ENCODE measurements at places on chromosomes 2 and 18.
A peak's percentile ranks its signal among the peaks of the same experiment; 100 is the strongest.

GRCh38 chr2:177291701-177292100 is 27.2 kb upstream of the NFE2L2 start:
- DNase-seq = no peak

- no peak for DNase-seq
Measured at GRCh38 chr2:118835746-118836410, 11.6 kb downstream of the EN1 start.

DNA sequence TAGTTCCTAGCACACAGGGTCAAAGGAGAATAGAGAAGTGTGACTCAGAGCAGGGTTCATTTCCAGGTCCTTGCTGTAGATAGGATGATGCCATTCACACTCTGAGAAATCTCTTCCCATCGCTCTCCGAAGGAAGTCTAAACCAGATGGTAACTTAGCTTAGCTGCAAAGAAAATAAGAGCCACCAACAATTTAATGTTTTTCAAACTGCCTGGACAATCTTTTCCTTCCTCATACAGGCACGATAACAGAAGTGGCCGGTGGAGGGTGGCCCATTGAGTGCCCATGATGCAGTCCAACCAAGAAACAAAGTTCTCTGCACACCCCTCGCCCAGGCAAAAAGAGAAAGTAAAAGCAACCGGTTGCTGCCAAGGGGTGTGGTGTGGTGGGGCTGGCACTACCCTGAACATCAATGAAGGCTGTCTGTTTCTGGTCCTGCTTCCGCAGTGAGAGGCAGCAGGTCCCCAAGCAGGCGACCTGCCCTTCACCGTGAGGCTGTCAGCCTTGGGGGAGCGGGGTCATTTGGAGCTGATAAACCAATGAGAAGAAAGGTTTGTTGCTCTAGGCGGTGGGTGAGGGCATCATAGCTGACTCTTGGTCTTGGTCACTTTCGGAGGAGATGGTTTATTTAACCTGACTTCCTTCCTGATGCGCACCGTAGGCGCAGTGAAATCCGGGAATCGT is 105.6 kb upstream of the CD302 start:
- peak; percentile 86 for DNase-seq

DNA sequence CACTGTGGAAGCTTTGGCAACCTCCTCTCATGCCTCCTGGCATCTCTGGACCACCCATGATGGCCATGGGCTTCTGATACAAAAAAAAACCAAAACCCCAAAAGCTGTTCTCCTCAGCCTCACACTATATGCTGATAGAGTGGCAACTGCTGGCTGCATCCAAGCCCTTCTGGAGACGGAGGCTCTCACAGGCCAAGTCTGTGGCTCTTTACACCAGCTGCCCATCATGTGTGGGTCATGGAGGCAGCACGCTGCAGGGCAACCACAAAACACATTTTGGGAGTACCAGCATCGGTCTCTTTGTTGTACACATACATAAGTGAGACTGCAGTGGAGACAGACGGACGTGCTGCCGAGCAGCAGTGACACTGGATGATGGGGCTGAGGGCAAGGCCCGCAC is 45.3 kb downstream of the SP110 start:
- peak; percentile 50 for DNase-seq

DNA sequence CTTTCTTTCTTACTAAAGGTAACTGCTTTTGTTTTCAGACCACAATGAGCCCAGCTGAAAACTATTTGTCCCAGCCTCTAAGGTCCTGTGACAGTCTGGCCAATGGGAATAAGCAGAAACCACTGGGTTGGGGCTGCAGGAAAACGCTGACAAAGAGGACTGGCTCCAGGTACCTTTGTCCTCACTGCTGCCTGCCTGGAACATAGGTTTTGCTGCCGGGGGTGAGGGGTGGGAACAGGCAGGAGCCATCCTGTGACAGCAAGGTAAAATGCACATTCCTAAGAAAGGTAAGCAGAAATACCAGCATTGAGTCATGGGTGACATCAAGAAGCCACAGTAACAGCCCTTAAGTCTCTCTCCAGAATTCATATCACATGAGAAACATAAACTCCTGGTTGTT is 21.6 kb downstream of the PTPN2 start:
- no peak for DNase-seq

DNA sequence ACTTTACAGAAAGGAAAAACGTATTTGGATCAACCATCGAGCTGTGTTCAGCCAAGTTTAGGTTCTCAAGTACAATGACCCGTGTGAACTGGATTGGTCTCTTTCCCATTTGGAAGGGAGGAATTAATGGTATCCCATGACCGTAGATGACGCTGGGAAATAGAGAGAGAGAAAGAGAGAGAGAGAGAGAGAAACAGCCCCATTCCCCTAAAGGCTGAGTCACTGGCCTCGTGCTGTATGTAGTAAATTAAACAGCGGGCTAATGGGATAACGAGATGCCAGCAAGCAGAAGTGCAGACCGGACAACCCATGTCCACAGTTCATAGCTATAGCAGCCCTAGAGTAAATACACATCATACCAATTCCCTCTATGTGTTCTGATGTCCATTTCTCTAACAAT is 99.6 kb downstream of the BCL11A start:
- no peak for DNase-seq

DNA sequence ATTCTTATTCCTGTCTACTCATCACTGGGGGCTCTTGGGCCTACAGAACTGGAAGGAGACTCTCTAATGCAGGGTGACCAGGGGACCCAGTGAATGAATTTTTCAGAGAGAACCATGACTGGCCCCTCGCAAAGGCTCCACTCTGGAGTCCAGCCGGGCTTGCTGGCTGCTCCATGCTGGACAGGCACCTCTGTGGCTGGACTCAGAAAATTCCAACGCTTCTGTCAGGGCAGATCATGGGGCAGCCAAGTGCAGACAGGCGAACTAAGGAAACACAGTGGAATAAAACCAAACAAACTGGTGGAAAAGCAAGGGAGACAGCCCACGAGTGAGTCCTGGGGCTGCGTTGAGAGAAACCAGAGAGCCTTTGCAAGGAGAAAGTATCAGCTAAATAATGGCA is 57.2 kb downstream of the ACAA2 start:
- no peak for DNase-seq

DNA sequence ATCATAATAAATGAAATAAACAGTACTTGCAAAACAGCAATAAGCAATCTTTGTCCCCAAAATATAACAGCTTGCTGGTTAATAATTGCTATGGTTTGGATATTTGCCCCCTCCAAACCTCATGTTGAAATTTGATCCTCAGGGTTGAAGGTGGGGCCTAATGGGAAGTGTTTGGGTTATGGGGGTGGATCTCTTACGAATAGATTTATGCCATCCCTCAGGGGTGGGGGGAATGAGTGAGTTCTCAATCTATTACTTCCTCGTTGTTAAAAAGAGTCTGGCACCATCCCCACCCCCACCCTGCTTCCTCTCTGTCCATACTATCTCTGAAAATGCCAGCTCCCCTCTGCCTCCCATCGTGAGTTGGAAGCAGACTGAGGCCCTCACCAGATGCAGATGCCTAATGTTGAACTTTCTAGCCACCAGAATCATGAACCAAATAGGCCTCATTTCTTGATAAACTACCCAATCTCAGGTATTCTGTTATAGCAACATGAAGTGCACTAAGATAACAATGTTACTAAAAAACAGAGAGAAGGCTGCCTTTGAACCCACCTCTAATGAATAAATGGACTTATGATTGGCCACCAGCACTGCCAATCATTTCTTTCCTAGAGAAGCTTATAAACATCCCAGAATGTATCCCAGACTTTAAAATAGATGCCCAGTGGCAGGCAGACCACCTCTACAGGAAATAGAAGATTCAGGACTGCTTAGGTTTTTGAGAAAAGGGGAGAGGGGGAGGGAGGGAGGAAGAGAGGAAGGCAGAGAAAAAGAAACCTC is 90.1 kb downstream of the ALPK2 start:
- DNase-seq = no peak

DNA sequence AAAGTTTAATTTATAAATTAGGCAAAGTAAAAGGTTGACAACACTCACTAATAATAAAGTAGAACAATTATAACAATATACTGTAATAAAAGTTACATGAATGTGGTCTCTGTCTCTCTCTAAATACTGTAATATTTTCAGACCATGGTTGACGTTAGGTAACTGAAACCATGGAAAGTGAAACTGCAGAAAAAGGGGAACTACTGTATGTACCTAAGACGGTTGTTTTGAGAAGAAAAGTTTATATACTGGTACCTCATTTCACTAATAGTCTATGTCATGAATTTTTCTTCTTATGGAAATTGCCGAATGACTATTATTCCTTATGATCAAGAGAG is 166.7 kb upstream of the ZNF521 start:
- DNase-seq = no peak

- DNase-seq = no peak
Measured at GRCh38 chr2:37119157-37119556, 34.8 kb downstream of the GPATCH11 start.

DNA sequence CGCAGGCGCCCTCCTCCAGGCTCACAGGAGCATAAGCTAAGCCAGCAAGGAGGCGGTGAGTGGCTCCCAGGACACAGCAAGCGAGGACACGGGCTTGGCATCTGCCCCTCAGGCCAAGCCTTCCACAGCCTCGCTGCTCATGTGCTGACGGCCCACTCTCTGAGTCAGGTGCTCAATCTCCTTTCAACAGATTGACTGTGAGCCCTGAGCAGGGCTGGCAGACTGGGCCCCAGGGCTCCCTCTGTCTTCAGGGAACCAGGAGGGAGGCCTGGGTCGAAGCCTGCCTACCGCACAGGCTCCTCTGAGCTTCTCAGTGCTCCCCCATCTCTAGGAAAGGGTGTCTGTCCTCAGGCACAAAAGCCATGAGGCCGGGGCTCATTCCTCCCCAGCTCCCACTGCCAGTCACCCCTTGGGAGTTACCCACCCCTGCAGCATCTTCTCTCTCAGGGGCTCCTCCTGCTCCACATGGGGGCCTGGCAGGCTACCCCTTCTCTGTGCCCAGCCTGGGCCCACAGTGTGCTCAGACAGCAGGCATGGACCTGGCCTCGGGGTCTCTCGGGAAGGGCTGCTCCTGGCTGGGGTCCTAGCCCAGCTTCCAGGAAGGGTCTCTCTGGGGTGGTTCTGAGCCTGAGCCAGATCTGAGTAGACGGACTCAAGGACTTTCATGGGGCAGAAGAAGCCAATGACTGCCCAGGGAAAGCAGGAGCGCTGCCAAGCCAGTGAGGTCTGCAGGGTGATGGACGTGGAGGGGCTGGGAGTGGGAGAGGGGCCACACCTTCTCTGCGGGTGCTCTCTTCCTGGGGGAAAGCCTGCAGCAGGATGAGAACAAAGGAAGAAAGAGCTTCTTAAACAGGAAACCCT is 138.0 kb upstream of the GPC1 start:
- no peak for DNase-seq

DNA sequence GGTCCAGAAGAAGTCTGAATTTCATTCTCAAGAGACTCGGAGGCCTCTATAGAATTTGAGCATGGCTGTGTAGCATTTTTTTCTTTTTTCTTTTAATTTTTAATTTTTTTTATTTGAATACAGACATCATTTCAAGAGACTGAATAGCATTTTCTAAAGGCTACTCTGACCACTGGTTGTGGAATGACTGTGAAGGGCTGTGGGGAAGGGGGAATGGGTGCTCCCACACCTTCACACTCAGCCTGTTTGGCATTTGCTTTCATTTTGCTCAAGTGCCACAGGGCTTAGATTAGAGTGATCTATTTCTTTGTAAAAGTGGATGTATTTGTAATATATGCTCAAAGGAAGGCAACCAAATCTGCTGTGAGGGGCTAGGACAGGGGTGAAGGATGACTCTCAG is 142.0 kb upstream of the SPOPL start:
- no peak for DNase-seq

DNA sequence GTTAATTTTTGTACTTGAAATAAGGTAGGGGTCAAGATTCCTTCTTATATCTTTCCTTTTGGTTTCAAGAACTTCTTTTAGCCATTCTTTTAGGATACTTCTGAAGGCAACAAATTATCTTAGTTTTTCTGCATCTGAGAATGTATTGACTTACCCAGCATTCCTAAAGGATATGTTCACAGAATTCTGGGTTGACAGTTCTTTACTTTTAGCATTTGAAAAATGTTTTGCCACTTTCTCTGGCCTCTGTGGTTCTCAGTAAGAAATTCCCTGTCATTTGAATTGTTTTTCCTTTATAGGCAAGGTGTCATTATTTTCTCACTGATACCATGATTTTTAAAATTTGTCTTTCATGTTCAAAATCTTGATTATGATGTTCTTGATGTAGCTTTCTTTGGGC is 162.4 kb downstream of the GALNT1 start:
- DNase-seq = no peak

GRCh38 chr2:46914578-46915230 is 902 bp downstream of the MCFD2 start:
- DNase-seq = no peak

DNA sequence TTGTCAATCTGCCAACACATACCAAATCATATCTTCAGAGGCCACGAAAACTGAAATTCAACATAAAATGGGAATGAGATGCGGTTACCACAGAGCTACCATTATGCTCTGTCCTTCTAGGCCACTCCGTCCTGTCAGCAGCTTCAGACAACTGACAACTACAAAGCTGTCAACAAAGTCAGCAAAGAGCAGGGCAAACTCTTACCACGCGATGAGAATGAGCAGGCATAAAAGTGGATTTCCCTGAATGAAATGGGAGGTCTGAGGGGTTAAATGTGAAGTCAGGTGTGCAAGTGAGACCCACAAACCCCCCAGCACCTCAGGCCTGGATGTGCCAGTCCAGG is 130.1 kb downstream of the LNPK start:
- DNase-seq = no peak

Data from activated CD4-positive, alpha-beta T cell treated with anti-CD3 and anti-CD28 coated beads, Interleukin-2, amount 10 ng/mL, durations not matched to agents 24 days and 14 days (primary cell).